ENCODE measurements at places on chromosomes 1 and 21.

DNA sequence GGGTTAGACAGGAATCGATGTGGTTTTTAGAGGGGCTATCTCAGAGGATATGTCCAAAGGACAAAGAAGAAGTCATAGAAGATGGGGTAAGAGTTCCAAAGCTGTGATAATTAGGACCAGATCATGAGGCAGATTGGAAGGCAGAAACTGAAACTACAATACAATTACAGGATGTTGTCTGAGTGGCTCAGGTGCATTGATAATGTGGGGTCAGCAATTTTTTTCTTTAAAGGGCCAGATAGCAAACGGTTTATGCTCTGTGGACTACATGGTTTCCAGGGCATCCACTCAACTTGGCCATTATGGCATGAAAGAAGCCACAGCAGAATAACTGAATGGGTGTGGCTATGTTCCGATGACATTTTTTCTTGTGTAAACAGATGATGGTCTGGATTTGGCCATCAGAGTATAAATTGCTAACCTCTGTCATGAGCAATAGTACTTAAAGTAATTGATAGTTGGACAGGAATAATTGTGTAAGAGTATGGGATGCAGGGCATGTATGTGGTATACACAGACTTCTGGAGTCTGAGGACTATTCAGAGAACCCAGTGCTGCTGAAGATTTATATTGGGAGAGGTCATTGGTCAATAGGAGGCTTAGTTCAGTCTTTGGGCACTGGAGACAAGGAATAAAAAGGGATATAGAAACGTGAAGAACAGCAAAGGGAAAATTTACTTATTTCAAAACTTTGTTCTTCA, 198.4 kb upstream of the ADGRL4 start:
- DNase-seq: no peak

DNA sequence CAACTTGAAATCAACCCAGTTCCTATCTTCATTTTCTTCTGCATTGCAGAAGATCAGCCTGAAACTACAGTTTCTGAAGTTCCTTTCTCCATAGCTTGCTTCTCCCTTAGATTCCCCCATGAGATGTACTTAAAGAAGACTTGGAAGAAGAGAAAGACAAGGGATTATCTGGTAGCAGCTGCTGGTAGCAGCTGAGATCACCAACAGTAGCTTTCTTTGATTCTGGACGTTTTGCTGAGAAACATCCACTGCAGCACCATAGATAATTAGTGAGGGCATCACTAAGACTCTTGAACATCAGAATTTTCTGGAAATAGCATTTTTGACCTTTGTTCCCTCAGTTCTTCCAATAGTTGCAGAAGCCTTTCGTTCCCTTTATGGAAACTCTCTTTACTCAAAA, 465 bp upstream of the CFHR3 start:
- no peak for DNase-seq

DNA sequence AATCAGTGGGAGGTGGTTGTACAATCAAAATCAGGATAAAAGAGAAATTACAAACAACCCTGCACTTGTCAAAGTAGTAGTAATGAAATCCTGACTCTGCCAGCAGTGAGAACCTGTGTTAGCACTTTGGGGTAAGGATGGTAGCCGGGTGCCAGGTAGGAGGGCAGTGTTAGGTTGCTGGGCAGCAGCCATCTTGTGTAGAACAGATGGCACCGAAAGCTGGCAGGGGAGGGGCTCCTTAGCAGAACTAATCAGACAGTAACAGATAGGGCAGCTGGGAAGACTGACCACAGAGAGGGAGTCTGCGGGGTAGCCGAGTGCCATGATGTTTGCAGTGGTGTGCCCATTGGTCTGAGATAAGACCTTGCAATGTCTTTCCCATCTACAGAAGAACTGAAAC, 137.3 kb downstream of the SDCCAG8 start:
- no peak for DNase-seq

- DNase-seq: no peak
These were observed 20.3 kb downstream of the ZBTB17 start for GRCh38 chr1:15955552-15955951.

GRCh38 chr1:248841702-248842395, 3.8 kb downstream of the ZNF672 start:
- DNase-seq: no peak

GRCh38 chr1:84669831-84670230, 20.4 kb downstream of the SSX2IP start:
- no peak for DNase-seq

DNA sequence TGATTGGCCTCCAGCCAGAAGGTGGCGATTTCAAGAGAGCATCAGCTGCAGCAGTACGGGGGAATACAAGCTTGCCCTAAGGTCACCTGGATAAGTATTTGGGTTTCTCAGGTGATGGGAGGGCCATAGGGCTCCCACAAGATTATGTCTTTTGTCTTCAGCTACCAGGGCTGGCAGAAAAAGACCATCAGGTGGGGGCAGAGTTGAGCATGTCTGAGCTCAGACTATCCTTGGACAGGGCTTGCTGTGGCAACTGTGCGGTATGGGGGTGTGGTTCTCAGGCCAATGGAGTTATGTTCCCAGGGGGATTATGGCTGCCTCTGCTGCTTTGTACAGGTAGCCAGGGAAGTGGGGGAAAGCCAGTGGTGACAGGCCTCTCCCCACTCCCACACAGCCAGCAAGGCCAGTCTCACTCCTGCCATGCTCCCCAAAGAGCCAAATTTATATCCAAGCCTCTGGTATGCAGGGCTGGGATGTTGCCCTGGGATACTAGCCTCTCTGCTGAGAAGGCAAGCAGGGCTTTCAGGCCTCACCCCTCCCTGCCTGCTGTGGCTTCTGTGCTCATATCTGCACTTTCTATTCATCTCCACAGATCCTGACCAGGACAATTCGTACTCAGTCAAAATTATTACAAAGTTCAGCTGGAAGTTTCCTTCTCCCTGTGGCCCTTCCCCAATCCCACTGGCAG, 26.6 kb upstream of the CD84 start:
- DNase-seq: no peak

Measured in pulmonary artery endothelial cell (primary cell).